NCI-H1105 treated with DMSO at 0.1 percent for 48 hours (cell line): ENCODE measurements at places on chromosomes 6 and 20.
A peak's percentile ranks its signal among the peaks of the same experiment; 100 is the strongest.

- DNase-seq = no peak
Measured at GRCh38 chr20:6662309-6662708, 105.2 kb upstream of the BMP2 start.

GRCh38 chr20:63264000-63264399 lies 8.6 kb upstream of the ARFGAP1 start:
- no peak for DNase-seq

- DNase-seq = no peak
Measured at GRCh38 chr20:8231038-8231437, 99.0 kb downstream of the PLCB1 start.

DNA sequence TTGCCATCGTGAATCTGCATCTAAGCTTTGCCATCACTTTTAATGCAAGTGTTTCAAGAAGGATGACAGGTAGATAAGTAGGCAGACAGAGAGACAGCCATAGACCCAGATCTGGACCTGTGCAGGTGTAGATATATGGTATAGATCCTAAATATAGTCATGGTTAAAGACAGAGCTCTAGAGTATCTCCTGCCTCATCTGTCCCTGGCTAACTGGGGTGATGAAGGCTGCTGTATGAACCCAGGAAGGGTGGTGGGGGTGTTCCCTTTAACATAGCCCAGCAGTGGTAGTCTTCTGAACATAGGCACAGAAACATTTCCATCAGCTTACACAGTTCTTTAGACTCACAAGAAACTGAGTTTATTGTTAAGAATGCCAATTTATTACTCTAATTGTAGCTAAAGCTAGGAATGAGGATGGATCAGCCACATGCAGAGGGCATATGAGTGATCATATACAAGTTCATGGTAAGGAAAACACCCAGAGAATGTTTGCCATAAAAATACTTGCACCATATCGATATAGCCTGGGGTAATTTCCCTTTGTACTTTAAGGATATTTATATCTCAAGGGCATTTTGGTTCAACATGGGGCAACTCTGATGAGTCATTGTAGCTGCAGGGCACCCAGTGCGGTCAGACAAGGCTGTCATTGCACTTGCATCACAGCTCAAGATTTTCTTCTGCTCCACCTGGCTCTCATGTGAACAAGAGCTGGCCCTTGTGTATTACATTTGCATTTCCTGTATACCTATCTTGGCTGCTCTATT lies 587.2 kb downstream of the EPM2A start:
- no peak for DNase-seq

DNA sequence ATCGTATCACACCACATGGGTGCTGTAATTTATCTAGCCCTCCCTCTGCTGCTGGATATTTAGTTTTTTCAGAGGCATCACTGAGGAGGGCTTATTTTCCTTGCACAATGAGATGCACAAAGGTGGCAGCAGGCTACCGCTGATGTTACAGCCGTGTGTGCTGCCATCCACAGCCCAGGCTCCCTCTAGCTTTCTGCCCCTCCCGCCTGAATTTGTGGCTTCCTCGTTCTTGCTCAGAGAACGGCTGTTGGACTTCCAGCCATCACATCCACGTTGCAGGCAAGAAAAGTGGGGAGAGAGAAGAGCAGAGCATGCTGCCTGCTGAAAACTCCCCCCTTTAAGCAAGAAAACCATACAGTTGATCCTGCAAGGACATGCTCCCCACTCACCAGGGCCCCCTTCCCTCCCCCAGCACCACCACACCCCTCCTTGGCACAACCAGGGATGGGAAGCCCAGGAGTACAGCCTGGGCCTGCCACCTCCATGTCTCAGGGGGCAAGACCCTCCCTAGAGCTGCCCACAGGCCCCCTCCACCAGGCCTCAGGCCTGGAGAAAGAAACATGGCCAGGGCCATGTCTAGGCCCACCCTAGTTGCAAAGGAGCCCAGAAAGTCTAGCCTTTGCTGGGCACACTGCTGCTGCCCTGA lies 102.6 kb downstream of the MRPL14 start:
- DNase-seq = no peak

DNA sequence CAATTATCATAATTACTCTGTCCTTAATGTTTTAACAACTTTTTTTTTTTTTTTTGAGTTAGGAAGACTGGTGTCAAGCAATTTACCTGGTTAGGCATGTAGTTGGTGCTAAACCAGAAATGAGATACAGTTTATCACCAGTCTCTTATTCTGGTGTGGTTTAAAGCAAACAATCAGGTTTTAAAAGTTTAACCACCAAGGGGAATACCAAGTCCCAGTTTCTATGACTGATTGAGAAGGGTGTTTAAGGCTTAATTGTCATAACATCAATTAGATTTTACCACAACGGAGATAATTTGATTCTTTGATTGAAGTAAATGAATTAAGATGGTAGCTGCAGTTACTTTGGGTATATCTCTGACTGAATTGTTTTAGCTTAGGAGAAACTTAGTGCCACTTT lies 197.8 kb downstream of the TFAP2B start:
- no peak for DNase-seq

DNA sequence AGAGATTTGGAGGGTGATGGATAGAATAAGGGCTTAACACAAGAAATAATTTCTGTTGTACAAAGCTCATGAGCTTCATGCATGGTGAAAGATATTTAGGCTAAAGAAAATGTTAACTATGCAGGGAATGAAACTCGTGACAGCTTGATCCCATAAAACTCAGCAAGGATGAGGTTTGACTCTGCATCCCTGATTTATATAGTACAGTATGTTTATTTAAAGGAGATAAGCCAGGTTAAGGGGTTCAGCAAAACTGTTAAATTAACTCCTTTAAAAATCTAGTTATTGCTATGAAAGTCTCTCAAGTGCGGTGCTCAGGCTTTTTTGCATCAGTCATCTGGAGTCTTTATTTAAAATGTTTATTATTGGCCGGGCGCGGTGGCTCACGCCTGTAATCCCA lies 326.4 kb downstream of the LAMA2 start:
- DNase-seq = no peak

- DNase-seq = no peak
Measured at GRCh38 chr6:2966347-2966746, 5.0 kb downstream of the SERPINB6 start.

DNA sequence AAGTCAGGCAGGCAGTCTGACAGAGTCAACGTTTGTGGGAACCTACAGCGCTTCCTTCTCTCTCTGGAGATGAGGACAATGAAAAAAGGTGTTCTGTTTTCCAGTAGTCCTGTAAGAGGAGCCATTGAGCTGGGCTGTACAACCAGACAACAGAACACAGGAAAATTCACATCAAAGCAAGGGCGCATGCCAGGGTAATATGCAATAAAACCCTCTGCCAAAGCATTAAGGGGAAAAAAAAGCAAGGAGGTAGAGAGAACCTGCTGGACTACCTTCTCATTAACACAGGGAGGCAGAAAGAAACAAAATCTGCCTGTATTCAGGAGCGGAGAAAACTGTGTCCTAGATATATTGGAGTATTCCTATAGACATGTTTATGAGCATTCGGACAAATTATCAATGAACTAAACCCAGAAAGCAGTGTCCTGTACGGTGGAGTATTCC lies 1.3 kb downstream of the RNF24 start:
- DNase-seq = peak; percentile 94

DNA sequence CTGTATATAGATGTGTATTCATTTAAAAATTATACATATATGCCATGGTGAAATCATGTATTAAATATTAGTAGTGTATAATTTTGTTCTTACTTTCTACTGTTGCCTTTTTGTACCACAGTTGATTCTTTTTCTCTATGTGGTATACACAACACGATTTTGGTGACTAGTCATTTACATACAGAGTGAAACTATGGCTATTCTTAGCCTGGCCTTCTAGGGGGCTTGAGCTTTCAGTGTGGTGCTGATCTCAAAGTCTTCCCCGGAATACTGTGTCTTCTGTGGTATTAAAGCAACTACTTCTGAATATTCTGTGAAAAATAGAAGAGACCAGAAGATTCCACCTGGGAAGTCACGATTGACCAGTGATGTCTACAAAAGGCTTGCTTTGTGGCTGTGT lies 301.9 kb downstream of the UTRN start:
- DNase-seq = no peak

DNA sequence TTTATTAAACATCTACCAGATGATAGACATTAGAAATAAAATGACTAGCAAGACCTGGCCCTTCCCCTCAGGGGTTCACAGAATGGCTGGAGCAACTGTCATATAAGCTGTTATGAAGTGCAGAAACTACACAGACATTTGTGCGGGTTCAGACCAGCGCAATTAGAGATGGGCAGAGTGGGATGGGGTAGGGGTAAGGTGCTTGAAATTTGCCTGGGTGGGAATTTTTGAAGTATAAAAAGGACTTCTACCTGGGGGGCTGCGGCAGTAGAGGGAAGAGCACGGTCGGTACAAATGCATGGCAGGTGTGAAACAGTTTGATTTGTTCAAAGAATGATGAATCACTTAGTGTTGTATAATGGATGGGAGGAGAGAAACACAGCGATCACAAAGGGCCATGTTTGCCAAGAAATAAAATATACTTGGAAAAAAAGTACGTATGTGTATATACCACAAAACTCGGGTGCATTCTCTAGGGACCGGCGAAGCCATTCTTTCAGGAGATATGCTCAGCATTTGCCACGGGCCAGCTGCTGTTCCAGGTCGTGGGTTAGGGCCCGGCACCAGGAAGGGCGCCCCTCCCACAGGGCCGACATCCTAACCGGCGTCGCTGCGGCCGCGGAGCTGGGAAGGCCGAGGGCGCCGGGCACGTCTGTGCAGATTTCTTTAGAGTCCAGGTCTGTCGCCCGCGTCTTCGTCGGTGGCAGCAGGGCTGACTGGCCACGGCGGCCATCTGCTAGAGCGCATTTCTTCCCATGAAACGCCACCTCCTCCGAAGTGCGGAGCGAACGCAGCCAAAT lies 809 bp upstream of the NOL7 start:
- DNase-seq = peak; percentile 70

GRCh38 chr6:148578837-148579565 lies 167.8 kb upstream of the UST start:
- no peak for DNase-seq

DNA sequence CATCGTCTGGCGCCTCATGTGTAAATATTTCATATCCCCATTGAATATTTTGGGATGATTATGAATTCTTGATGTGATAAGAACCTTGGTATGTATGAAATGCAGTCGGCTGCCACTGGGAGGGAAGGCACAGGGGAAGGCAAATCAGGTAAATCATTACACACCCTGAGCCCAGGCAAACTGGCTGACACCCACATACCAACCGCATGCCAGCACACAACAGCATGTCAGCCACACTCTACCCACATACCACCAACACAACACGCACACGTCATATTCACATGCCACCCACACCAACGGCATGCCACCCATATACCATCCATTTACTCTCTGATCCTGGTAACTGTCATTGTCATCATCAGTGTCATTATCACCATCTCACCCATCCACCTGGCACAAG lies 28.3 kb upstream of the MDGA1 start:
- no peak for DNase-seq

GRCh38 chr6:108562503-108562993 lies 1.8 kb downstream of the FOXO3 start:
- peak; percentile 83 for DNase-seq

DNA sequence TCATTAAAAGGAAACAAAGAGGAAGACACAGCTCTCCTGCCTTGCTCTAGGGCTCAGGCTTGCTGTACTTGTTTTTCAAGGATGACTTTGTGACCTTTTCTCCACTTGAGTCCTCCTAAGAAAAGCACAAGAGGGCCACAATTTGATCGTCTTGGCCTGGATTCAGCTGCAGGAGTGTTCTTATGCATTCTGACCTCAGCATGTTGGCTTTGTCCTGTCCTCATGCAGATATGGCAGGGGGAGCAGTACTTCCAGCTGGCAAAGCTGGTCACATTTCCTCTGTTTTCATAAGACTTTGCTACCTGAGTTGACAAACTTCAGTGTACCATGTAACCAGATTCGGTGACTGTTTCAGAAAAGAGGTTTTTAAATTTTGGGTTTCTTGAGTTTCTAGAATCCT lies 30.8 kb downstream of the KDM1B start:
- DNase-seq = no peak

DNA sequence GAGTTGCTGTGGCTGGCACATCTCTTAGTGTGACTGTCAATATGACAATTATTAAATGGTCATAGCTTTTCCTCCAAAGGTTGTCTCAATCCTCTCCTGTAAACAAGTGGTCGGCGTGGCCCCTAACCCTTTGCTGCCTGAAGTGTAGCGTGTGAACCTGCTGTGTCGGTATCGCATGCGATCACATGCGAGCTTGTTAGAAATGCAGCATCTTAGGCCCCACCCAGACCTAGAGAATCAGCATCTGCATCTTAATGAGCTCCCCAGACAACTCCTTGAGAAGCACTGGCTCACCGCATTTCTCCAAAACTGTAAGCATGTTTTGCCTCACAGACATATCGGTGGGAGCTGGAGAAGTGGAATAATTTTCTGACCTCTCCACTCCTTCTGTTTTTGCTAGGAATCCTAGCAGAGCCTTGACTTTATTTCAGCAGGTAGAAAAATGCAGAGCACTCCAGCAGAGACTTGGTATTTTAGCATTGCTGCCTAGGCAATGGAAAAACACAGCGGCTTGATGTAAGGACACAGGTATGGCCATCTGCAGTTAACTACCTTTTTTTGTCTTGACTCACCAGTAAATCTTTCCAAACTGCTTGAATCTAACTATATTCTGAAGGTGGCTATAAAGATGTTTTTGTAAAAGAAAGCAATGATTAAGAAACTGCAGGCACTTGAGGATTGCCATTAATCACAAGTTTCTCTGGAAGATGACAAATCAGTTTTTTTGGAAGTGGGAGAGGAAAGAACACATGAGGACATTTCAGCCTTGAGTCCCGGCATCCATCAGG lies 67.6 kb downstream of the PSMG4 start:
- DNase-seq = no peak

GRCh38 chr20:46117704-46118467 lies at the start of gene CD40:
CD40 (plus strand) TSS chr20:46118314; CDS start chr20:46118344, 30 bp downstream.
- DNase-seq = no peak

- DNase-seq = no peak
Measured at GRCh38 chr6:85129881-85130280, 320.0 kb upstream of the NT5E start.

DNA sequence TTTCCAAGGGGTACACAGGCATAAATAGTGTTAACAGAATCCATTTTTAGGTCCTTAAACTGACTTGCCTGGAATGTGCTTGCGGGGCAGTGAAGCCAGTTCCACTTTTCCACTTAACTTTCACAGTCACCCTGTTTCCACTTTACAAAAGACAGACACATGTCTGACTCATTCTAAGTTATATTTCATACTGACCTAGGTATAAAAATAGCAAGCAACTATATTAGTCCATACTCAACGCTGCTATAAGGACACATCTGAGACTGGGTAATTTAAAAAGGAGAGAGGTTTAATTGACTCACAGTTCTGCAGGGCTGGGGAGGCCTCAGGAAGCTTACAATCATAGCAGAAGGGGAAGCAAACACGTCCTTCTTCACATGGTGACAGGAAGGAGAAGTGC lies 88.2 kb downstream of the MTFR2 start:
- DNase-seq = no peak
